GM12892 (cell line): ENCODE measurements at places on chromosomes 12 and 14.

DNA sequence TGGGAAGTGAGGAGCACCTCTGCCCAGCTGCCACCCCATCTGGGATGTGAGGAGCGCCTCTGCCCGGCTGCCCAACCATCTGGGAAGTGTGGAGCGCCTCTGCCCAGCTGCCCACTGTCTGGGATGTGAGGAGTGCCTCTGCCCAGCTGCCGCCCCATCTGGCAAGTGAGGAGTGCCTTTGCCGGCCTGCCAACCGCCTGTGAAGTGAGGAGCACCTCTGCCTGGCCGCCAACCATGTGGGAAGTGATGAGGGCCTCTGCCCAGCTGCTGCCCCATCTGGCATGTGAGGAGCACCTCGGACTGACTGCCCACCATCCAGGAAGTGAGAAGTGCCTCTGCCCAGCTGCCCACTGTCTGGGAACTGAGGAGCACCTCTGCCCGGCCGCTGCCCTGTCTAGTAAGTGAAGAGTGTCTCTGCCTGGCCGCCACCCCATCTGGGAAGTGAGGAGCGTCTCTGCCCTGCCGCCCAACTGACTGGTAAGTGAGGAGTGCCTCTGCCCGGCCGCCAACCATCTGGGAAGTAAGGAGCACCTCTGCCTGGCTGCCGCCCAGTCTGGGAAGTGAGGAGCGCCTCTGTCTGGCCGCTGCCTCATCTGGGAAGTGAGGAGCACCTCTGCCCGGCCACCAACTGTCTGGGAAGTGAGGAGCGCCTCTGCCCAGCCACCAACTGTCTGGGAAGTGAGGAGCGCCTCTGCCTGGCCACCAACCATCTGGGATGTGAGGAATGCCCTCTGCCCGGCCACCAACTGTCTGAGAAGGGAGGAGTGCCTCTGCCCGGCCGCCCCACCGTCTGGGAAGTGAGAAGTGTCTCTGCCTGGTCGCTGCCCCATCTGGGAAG, 22.6 kb downstream of the FAR2 start:
- no peak for DNase-seq

DNA sequence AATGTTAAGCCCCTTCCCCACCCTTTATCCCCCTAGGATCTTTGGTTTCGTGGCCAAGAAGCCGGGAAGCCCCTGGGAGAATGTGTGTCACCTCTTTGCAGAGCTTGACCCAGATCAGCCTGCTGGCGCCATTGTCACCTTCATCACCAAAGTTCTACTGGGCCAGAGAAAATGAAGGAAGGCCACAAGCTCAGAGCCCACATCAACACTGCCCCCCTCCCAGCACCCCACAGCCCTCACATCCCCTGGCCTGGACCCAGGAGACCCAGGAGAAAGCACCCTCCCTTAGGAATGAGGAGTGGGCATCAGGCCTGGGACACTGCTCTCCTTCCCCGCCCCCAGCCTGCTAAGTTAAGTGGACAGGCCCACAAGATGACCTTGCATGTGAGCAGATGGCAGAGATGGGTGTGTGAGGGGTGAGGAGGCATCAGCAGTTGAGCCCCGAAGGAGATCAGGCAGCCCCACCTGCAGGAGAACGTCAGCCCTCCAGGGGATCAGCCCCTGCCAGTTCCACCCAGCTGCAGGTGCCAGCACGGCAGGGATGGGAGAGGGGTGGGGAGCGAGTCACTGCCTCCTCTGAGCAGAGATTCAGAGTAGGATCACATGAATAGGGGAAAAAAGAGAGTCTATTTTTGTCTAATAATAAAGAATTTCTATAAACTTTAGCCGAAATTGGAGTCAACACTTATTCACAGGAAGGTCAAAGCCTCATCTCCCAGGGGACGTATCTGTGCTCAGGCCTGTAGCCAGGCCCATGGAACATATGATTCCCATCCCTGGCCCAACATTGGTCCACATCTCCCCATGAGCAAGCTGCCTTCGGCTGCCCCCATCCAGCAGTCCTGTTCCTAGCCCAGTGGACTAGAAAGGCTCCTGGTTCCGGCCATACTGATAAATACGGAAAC, 14.1 kb downstream of the TNS2 start:
- no peak for DNase-seq

- DNase-seq: no peak
Measured at GRCh38 chr14:20278414-20278813, 27.3 kb downstream of the TTC5 start.

GRCh38 chr12:49377386-49377785, 10.1 kb downstream of the SPATS2 start:
- no peak for DNase-seq

GRCh38 chr12:93889516-93890212, 212.5 kb downstream of the CRADD start:
- no peak for DNase-seq

- no peak for DNase-seq
Measured at GRCh38 chr14:86892152-86892956, 1100.6 kb downstream of the GALC start.

DNA sequence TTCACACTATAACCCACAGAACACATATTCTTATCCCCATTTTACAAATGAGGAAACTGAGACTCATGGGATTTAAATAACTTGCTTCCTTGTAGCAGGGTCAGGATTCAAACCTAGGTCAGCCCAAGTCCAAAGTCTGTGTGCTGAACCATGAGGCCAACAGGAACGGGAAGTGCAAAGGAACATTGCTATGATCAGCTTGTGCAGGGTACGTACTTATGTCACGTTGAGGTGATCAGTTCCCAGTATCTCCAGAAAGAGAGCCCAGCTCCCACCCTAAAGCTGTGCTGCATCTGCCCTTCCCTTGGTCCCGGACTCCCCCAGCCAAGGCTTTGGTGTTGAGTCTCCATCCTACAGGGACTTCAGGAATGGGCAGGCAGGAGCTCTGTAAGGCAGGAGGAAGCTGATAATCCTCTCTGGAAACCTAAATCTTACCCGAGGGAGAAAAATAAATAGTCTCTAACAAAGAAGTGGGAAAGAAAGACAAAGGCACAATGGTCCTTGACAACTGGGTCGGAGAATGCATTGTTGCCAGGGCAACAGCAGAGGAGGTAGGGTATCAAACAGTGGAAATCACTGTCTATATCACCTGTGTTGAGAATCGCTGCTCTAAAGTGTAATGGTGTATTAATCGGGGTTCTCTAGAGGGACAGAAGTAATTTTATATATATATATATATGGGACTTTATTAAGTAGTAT, 82.5 kb upstream of the FICD start:
- no peak for DNase-seq

GRCh38 chr14:36942522-36943245, 229.7 kb downstream of the SLC25A21 start:
- no peak for DNase-seq

GRCh38 chr14:52318062-52318461, 4.0 kb downstream of the PTGER2 start:
- no peak for DNase-seq

DNA sequence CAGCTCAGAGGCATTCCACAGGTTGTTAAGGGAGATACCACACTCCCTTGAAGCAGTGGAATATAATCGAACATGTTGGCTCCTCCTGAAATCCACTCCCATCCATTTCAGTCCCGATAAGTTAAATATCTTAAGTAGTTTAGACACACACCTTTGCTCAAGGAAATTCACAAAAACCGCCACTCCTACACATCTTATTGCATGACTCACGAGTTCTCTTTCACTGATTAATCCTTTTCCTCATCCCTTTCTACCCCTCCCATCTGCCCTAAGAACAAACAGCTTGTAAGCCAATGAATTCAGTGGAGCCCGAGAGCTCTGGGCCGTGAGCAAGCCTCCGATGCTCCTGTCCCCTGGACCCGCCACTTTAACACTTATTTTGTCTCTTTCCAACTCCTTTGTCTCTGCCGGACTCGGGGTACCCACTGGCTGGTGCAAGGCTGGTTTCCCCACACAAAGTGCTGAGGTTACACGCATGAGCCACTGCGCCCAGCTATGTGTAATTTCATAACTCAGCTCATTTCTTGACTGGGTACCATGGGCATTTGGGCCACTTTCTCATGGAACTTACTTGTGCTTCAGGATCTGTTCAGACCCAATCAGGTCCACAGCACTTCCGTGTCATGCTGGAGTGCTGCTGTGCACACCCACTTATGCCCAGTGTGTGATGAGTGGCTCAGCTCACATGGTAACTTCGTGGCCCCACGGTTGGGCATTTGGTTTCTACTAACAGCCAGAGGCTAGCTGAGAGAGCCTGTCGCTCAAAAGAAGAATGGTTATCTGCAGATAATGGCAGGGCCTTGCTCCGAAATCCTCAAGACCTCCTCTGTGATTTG, 171.8 kb upstream of the ALG10B start:
- no peak for DNase-seq

- DNase-seq: no peak
Measured at GRCh38 chr12:121184425-121184824, 25.5 kb upstream of the P2RX4 start.
